ENCODE measurements at places on chromosomes 12 and 14.
A peak's percentile ranks its signal among the peaks of the same experiment; 100 is the strongest.

DNA sequence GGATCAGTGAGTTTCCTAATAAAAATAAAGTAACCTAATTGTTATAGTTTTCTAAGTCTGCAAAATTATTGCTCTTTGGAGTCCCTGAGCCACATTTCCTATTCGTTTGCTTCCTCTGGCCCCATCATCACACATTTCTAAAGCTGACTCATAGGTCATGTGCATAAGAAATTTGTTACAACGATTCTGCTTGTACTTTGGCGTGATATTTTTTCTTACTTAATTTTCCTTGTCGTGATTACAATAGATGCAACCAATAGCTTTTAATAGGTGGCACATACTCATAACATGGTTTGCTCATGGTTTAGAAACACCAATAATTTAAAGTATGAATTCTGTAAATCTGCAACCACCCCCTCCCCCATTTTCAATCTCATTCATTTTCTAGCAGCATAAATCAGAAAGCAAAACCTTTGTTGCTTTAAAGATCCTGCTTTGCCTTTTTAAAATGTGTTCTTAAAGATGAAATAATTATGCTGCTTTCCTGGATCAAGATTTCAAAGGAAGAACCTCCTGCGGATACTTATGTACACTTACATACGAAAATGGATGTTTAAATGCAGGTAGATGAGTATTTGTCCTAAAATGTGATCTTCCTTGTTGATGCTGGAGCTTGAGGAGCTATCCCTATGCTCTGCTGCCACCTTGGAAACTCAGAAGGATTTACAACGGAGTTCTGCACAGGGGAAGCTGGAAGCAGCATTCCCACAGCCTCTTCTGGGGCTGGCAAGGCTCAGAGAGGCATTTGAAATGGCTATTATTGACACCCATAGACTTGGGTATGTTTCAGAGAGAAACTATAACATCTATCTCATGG is 1.7 kb upstream of the FLRT2 start:
- no peak for DNase-seq

DNA sequence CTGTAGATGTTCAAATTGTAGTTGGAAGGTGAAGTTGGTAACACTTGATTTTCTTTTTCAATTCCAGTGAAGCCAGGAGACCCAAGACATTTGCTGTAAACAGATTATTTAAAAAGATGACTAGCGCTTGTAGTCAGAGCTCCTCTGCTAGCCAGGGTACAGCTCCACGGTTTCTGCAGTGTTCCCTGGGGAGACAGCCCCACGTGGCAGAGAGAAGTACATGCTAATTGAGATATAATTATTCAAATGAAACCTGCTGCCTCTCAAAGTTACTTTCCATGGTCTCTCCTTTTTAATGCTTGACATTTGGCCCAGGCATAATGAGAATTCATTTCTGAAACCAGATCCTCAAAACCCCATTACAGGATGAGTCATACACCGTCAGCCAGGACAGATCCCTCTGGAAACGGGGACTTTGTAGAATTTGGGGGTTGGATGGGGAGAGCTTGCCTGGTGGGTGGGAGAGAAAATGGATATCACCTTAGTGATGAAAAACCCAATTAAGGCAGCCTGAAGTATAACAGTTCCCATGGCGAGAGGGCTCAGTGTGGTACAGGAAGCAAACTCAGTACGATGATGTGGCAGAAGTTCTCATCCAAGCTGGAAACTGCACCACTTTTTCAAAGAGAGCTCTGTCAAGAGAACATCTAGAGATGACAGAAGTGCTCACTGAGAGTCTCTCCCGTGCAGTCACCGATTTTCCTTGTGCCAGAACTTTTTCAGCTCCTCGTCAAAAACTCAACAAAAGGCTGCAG is 637.7 kb upstream of the TMEM132C start:
- peak; percentile 75 for DNase-seq

- no peak for DNase-seq
Observed at GRCh38 chr12:51864833-51865670, 16.5 kb upstream of the FIGNL2 start.

- DNase-seq: no peak
Observed at GRCh38 chr12:129530517-129530916, 373.3 kb downstream of the TMEM132D start.

DNA sequence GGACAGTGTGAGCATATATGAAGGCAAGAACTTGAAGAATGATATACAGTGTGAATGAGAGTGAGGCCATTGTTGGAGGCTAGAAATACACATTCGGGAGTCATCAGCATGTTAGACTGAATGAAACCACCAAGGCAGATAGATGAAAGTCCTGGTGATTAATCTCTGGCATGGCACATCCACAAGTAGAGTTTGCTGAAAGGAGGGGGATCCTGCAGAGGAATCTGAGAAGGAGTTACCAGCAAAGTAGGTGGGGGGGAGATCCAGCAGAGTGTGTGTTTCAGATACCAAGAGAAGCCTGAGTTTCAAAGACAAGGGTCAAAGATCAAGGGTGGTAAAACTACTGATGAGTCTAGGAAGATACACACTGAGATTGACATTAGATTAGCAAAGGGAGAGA is 426.7 kb upstream of the DCN start:
- DNase-seq: no peak

GRCh38 chr12:120367233-120367923 is 1.6 kb downstream of the MSI1 start:
- DNase-seq: peak; percentile 19

- DNase-seq: no peak
Observed at GRCh38 chr14:100810435-100810834, 15.5 kb upstream of the MEG3 start.

- DNase-seq: no peak
Observed at GRCh38 chr12:92552412-92553108, 150.2 kb upstream of the PLEKHG7 start.

DNA sequence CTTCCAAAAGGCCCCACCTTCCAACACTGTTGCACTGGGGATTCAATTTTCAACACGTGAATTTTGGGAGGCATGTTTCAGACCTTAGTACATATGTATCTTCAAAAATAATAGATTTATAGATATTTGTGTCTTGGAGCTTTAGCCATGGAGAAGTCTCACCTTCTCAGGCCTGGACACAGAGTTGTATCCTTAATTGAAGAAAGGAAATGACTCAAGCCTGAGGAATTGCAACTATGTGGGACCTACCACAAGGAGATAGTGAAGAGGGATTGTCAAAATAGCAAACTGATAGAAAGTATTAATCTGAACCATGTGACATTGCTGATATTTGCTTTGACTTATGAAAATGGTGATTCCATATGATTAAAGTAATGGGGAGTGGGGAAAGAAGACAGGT is 89.8 kb downstream of the ACSS3 start:
- DNase-seq: no peak

GRCh38 chr12:19190292-19191031 is 60.9 kb downstream of the PLEKHA5 start:
- no peak for DNase-seq

- DNase-seq: no peak
Observed at GRCh38 chr12:124765581-124766489, 97.8 kb downstream of the SCARB1 start.

DNA sequence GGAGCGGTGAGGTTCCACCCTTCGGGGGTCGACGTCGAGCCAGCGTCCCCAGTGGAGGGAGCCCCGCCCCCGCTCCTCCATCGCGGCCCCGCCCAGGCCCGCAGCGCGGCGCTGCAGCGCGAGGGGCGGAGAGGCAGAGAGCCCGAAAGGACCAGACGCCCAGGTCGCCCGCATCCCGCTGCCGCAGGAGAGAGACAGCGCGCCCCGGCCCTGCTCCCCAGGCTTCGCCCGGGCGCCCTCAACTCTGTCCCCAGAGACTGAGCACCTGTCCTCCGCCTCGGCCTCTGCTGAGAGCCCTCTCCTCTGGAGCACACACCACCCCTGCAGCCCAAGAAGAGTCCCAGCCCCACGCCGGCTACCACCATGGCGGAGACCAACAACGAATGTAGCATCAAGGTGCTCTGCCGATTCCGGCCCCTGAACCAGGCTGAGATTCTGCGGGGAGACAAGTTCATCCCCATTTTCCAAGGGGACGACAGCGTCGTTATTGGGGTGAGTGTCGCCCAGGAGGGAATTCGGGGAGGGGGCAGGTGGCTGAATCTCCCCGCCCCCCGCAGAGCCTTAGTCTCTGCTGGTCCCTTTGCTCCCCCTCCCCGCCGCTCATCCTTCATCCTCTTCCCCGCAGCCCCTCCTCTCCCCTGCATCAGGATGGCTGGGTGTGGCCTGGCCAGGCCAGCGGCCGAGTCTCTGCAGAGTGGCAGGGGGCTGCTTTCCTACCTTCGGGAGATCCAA is at the start of gene KIF5A:
Gene KIF5A (plus strand): TSS at position 136 of the 732 bp plus-strand sequence. CDS start 228 bp downstream, at position 364.
- DNase-seq: peak; percentile 61

DNA sequence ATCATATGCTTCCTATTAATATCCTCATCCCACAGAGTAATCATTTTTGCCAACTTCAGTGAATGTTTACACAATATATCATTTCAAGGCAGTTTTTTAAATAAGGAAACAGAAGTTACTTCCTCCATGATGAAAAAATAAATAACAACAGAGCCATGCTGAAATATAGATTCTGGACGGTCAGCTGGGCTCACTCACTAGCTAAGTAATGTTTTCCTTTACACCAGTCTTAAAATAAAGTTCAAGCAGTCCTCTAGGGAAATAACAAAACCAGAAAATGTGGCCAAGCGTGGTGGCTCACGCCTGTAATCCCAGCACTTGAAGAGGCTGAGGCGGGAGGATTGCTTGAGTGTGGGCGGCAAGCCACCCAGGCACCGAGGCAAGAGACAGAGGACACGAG is 28.7 kb downstream of the AICDA start:
- DNase-seq: no peak

DNA sequence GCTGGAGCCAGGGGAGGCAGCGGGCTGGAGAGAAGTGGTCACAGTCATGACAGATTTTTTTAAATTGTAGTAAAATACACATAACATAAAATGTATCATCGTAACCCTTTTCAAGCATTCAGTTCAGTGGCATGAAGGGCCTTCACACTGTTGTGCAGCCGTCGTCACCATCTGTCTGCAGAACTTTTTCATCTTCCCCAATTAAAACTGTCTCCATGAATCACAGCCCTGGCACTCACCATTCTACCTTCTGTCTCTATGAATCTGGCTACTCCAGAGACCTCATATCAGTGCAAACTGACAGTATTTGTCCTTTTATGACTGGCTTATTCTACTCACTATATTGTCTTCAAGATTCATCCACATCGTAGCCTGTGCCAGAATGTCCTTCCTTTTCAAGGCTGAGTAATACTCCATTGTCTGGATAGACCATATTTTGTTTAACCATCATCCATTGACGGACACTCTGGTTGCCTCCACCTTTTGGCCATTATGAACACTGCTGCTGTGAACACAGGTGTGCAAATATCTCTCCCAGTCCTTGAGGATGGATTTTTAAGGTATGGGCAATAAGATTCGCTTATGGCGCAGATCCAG is 91.5 kb upstream of the NCOR2 start:
- no peak for DNase-seq

DNA sequence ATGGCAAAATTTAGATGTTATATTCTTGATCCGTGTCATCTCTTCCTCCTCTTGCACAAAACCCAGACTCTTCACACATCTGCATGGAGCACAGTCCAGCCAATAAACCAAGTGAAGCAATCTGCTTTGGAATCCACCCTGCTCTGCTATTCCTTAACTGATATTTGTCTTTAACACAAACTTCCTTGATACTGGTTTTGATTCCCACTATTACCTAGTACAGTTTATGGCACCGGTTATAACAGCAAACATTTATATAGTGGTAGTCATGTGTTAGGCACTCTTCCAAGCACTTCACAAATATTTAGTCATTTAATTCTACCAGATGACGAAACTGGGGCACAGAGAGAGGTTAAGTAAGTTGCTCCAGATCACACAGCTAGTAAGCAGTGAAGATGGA is 12.5 kb downstream of the STYK1 start:
- no peak for DNase-seq

DNA sequence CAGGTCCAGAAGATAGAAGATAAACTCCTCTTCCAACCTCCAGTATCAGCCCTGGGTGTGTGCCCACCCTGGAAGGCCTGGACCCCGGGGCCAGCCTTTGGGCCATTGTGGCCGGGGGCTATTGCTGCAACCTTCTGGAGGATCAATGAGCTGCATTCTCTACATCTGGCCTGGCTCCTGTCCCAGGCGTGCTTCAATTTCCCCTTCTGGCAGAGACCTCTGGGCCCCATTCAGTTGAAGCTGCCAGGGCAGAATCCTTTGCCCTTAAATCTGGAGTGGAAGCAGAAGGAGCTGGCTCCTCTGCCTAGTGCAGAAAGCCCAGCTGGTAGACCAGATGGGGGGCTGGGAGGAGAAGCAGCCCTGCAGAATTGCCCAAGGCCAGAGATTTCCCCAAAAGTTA is 10.0 kb downstream of the NYNRIN start:
- no peak for DNase-seq

DNA sequence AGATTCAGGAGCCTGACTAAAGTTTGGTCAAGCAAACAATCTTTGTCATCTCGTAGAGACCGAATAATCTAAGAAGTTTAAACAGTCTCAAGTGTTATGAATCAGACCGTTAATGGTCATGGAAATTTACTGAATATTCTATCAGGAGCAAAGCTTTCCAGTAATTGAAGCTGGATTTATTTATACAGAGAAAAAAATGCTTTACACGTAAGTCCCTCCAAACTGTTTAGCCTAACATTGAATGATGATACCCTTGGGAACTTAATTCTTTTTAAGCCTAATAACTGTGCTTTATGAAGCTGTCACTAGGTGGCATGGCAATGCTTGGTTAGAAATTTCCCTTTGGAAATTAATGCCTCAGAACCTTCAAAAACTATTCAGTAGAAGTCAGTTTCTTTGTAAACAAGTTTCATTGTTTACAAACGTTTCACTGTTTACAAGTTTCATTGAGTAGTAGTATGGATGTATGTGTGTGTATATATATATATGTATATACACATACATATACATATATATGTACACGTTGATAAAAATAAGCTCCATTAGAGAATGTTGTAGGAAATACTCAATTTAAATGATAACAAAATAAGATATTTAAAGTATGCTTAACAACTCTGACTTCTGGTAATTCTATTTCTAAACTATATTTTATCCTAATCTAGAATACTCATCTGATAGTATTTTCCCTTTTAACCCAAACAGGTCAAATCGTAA is 32.1 kb downstream of the DEPDC4 start:
- DNase-seq: peak; percentile 38

All from NCI-H1436 (cell line).